ENCODE measurements at places on chromosomes 11 and 22. TPM values are rescaled to one million over a fixed set of nuclear protein-coding genes. Genes with fewer than 3 reads are reported as not detected.

MRPL48 gene
- 30.4 TPM for total RNA-seq

GRCh38 chr22:18056161-18056666 lies 21.6 kb upstream of the PEX26 start:
- DNase-seq, result peak; percentile 54

GRCh38 chr11:63554877-63555223 lies 8.3 kb downstream of the PLAAT2 start:
- DNase-seq, result no peak

DNA sequence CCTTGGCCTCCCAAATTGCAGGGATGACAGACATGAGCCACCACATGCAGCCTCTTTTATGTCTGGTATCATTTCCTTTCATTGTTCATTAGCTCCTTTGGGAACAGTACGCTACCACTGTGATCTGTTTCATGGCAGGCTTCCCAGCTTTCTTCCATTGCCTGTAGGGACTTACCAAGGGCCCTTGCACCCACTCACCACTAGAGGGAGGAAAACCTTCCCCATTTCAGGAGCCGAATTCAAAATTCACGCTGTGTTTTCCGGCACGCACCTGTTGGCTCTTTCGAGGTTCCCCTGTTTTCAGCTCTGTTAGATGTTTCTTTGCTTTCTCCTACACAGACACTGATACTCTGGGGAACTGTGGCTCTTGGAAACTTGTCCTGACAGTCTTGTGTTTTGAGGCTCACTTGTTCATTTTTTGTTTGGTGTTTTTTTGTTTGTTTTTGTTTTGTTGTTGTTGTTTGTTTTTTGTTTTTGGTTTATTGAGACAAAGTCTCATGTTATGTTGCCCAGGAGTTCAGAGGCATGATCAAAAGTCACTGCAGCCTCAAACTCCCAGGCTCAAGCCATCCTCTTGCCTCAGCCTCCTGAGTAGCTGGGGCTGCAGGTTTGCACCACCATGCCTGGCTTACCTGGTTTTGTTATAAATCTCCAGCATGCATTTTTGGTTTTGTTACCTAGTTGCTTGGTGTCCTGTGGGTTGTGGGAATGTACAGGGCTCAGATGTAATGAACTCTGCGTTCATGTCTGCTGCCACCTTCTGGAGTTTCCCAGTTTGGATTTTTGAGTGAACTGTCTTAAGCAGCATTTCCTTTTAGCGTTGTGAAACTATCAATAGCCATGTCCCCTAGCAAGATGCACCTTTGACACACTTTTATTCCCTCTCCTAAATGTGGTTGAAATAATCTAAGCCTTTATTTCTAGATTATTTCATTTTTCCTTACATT lies 2.3 kb downstream of the KRTAP5-11 start:
- peak; percentile 87 for DNase-seq

DNA sequence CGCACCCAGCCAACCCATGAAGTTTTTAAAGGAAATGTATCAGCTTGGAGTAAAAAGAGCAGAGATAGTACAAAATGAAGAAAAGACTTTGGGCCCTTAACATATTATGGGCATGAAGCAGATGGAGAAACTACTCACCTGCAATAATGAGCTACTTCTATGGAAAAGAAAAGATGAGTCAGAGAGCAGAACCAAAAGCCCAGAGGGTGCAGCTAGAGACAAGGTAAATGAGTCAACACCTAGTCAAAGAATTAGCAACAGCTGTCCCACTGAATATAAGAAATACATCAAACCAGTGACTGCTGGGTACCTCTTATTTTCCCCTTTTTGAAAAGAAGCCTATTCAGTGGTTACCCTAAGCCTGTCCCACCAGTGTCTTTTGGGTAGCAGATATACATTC lies 61.8 kb downstream of the RPL27A start:
- DNase-seq, result no peak

DNA sequence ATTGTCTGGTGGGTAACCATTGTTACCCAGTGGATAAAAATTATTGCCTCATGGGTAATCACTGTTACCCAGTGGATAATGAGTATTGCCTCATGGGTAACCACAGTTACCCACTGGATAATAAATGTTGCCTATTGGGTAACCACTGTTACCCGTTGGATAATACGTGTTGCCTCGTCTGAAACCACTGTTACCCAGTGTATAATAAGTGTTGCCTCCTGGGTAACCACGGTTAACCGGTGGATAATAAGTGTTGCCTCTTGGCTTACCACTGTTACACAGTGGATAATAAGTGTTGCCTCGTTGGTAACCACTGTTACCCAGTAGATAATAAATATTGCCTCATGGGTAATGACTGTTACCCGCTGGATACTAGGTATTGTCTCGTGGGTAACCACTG lies 20.9 kb upstream of the NXPE4 start:
- DNase-seq, result no peak

Data from dermis blood vessel endothelial cell (primary cell).